ENCODE measurements at places on chromosomes 3 and 15.

GRCh38 chr3:27626596-27627118 is 95.5 kb downstream of the EOMES start:
- DNase-seq = no peak

- no peak for DNase-seq
These were observed 6.0 kb downstream of the PLOD2 start for GRCh38 chr3:146154995-146155394.

DNA sequence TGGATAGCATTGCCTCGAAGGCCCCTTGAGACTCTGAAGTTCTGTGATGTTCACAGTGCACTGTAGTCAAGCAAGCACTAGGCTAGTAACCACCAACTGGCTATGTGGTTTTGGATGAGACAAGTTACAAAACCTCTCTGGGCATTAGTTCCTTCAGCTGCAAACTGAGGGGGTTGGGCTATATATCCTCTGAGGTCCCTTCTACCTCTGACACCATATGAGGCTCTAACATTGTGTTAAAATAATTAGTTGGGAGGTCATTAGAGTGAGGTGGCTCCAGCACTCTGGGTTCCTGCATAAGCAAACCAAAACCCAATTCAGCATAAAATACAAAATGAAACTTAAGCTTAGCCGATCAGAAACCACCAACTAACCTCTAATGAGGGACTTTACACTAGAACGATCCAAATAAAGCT is 209.5 kb upstream of the LRRN1 start:
- no peak for DNase-seq

DNA sequence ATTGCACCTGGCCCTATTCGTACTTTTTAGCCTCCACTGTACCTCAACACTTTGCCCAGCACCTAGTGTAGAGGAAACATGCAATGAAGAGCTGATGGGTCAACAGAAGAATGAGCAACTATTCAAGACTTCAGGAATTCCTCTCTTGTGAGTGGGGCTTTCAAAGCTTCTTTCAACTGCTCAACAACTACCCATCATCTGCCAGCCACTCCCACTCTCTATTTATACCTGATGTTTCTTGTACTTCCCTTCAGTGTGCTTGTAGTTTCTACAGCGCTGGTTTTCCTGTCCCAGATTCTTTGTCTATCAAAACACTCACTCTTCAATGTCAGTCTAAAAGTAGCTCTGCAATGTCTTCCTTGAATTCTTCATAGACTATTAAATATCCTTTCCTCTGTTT is 168.3 kb upstream of the LPP start:
- no peak for DNase-seq

DNA sequence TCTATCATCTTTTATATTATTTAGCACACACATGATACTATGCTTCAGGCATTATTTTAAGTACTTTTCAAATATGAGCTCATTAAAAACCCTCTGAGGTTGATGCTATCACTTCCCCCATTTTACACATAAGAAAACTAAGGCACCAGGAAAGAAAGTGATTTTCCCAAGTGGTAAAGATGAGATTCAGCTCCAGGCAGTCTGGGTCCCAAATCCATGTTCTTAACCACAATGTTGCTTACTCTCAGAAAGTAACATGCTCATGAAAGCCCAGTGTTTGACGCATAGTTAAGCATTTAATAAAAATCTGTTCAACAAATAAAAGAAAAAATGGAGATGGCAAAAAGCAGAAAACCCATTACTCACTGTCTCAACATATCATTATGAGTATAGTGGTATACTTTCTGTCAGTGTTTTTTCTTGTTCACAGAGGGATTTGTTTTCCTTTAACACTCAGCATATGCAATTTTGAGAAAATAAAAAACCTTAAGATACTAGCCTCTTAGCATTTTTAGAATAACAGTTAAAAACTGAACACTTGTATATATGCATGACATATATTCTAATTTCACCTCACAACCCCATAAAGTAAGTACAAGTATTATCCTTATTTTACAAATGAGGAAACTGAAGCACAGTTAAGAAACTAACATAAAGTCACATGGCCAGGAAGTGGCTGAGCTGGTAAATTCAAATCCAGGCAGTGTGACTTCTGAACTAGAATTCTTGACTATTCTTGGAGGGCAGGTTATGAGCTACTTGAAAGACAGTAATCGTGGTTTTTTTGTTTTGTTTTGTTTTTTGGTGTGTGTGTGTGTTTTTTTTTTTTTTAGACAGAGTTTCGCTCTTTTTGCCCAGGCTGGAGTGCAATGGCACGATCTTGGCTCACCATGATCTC is 10.4 kb downstream of the PEAK1 start:
- no peak for DNase-seq

Measured in stimulated activated naive CD4-positive, alpha-beta T cell treated with Interleukin-2 at 50 U/mL for 16 hours (primary cell).